ENCODE measurements at places on chromosomes 6 and 20.

- DNase-seq = no peak
Observed at GRCh38 chr6:104449918-104450317, 409.8 kb downstream of the HACE1 start.

DNA sequence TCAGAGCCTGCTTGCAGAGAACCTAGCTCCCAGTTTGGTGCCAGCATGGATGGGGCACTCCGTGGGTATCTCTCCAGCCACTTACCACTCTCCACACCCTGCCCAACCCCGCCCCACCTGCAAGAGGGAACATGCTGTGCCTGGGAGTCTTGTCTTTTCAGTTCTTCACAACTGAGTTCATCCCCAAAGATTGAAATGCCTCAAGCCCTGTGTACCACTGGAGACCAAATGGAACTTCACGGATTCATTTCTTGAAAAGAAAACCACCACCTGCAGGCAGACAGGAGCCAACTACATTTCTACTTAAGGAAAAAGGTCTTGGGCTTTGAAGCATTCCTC is 50.1 kb downstream of the TRERF1 start:
- DNase-seq = no peak

GRCh38 chr6:150263765-150264404 is 104.9 kb upstream of the IYD start:
- DNase-seq = no peak

DNA sequence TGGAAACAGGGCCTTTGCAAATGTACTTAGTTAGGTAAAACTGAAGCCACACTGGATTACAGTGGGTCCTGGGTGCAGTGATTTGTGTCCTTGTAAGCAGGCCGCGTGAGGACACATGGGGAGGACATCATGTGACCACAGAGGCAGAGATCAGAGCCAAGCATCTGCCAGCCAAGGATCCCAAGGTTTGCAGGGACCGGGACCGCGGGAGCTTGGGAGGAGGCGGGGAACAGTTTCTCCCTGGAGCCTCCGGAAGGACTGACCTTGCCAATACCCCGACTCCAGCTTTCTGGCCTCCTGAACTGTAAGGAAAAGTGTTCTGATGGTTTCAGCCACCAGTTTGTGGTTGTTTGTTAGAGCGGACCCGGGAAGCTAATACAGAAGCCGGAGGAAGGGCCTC is 500.9 kb downstream of the PREX1 start:
- no peak for DNase-seq

GRCh38 chr6:137542713-137543112 is 48.5 kb upstream of the OLIG3 start:
- no peak for DNase-seq

DNA sequence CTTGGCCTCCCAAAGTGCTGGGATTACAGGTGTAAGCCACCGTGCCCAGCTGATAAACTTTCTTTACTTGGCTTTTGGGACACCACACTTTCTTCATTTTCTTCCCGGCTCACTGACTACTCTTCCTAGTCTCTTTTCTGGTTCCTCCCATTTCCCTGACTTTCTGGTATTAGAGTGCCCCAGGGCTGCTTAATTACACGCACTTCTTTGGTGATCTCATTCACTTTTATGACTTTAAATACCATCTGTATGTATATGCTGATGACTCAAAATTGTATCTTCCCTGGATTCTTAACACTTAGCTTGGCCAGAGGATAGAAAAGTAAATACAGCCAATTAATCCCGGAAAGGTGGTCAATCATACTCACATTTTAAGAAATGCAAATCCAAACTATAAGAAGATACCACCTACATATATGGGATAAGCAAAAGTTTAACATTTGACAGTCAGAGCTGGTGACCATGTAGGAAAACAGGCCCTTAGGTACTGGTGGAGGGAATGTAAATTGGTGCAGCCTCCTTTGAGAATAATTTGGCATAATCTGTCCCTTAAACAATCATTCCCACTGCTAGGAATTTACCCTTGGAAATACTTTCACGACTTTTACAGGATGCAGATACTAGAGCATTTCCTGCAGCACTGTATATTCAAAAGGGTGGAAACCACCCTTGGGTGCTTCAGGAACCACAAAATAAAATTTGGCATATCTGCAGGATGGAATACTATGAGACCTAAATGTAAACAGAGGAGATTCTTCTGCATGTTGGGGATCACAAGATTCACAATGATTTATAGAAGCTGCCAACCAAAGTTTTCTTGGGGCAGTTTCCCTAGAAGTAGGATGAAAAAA is 9.4 kb upstream of the NANP start:
- no peak for DNase-seq
